ENCODE measurements at places on chromosomes 2 and 18.

DNA sequence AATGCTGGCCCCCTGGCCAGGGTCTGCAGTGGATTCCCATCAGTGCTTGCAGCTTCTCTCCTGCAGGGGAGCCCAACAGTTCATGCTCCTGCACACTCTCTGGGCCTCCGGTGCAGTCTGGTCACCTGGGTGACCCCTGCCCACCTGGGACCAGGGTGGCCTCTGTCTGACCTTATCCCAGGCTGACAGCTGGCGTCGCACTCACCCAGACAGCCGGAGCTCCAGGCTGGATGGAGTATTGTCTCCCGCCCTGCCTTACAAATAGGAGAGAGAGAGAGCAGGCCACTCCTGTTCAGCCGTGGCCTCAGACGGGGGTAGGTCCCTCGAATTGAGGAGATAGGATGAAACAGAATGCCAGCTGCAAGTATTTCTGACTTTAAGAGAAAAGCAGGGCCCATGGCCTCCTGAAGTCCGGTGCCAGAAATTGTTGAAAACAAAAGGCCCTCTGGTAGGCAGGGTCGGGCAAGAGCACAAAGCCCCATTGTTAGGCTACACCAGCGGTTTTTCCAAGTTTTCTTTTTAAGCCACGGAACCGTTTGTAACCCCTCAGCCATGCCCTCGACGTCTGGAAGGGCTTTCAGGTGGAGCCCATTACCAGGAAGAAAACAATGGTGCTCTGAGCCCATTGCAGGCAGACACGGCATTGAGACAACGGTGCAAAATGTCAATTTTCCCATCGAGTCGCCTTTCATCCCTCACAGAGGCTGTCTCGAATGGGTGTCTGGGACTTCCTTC, 258.4 kb downstream of the BCL11A start:
- DNase-seq, result no peak

- no peak for DNase-seq
Measured at GRCh38 chr2:152028182-152028862, 70.5 kb downstream of the CACNB4 start.

DNA sequence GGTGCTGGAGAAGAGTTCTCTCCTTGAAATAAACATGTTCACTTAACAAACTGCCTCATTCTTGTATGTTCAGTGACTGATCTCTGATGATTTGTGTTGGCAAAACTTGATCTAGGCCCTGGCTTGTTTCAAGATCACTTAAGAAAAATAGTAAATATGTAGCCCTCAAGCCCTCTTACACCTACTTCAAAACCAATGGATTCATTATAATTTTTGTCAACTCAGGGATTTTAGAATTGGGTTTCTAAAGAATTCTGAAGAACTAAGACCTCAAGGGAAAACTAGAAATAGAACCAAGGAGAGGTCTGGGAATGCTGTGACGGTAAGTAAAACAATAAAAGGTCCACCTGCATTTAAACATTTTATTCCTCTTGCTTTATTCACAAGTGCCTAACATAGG, 1731.6 kb upstream of the CELF4 start:
- peak; percentile 63 for DNase-seq

DNA sequence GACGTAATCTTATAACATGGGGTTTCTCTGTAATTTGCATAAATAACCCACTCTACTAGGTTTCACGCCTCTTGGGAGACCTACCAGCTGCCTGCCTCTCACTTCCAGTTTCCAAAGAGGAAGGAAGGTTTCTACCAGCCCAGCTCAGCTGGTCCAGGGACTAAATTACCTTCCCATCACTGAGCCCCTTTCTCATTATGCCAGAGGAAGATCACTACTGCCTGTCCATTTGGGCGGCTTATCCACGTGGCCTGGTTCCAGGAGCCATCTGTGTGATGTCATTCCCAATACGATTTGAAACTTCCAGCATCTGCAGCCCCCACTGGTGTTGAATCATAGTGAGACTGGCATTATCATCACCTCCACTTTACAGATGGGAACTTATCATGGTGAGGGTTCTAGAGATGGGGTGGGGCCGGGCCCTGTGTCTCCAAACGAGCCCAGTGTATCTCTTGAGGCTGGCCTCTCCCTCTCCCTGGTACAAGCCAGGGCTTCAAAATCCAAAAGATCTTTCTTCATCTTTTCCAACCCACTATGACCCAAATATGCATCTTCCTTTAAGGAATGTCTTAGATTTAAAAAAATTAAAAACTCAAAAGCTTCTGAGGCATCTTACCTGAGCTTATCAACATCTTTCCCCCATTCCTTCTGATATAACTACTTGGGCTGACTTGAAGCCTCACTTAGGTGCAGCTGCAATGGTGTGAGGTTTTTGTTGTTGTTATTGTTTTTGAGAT, 140.8 kb downstream of the DDX1 start:
- no peak for DNase-seq

Data from DMS79 (cell line).